NCI-H524 (cell line): ENCODE measurements at places on chromosomes 7 and 10.

DNA sequence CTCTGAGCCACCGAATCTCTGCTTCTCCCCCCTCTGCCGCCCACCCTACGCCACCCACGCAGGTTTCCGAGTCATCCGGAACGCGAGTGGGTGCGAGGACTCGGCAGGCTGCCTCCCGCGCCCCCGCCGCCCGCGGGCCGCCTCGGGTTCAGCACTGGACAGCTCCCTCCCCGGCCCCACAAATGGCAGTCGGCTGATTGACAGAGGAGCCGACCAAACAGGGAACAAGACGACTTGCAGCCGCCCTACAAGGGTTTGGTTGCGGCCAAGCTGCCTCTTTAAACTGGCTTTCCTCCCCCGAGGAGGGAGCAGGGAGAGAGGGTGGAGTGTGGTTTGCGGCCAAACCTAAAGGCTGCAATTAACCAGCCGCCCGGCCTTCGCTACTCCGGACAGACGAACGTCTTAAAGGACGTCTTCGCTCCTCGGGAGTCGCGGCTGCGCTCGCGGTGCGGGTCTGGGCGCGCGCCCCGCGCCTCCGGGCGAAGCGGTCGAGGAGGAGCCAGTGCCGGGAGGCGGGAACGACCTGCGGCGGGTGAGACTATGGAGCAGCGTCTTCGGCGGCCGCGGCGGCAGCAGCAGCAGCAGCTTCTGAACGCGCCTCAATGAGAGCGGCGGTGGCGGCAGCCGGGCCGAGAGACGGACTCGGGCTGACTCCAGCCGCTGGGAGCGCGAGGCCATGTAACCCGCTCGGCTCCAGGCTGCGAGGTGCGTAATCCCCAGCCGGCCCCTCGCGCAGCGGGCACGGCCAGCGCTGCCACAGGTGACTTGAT, at the start of gene GPR158:
Gene GPR158, plus strand, starts transcription at position 541 of the 770 bp plus-strand sequence. CDS start 420 bp downstream, outside the sequence.
- DNase-seq = peak; percentile 57

DNA sequence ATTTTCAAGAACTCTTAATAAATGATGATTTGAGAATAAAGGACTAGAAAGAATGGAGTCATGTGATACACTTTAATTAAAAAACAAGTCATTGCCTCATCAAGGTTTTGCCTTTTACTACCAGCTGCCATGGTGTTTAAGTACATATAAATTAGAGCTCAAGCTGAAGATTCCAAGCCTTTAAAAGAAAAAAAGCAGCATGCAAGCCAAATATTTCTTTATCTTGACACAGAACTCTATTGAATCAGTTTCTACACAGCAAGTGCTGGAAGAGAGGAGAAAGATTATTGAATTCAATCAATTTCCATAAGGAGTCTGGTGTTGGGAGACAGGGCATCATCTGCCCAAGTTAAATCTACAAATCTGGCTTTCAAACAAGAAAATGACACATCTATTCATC, 347.9 kb downstream of the WDR11 start:
- no peak for DNase-seq

- no peak for DNase-seq
These were observed 91.6 kb downstream of the COBL start for GRCh38 chr7:51224811-51225595.

DNA sequence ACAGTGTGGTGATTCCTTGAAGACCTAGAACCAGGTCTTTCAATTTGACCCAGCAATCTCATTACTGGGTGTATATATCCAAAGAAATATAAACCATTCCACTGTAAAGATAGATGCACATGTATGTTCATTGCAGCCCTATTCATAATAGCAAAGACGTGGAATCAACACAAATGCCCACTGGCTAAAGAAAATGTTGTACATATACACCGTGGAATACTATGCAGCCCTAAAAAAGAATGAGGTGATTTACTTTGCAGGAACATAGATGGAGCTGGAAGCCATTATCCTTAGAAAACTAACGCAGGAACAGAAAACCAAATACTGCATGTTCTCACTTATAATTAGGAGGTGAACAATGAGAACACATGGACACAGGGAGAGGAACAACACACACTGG, 278.0 kb upstream of the KCND2 start:
- DNase-seq = no peak

DNA sequence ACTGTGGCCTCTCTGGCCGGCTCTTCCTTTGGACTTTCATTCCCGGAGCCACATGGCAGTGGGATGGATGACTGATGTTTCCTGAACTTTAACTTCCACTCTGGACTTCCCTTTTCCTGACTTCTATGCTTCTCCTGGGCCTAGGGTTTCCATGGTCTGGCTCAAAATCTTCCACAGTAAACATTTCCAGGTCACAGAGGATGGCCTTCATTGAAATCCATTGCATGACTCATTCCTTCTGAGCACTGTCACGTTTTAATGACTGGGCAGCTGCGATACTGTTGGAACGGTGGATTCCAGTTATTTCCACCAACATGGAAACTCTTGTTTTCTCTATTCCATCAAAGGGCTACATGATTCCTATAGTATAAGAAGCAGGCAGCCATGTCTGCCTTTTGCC, 24.4 kb upstream of the ZNF273 start:
- no peak for DNase-seq

DNA sequence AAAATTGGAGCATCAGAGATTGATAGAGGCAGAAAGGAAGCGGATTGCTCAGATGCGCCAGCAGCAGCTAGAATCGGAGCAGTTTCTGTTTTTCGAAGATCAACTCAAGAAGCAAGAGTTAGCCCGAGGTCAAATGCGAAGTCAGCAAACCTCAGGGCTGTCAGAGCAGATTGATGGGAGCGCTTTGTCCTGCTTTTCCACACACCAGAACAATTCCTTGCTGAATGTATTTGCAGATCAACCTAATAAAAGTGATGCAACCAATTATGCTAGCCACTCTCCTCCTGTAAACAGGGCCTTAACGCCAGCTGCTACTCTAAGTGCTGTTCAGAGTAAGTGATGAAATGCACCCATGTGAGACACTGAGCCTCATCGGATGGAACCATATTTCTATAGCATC, 33.1 kb downstream of the STAMBPL1 start:
- DNase-seq = peak; percentile 12

GRCh38 chr10:29532256-29532878, 102.4 kb downstream of the SVIL start:
- no peak for DNase-seq

DNA sequence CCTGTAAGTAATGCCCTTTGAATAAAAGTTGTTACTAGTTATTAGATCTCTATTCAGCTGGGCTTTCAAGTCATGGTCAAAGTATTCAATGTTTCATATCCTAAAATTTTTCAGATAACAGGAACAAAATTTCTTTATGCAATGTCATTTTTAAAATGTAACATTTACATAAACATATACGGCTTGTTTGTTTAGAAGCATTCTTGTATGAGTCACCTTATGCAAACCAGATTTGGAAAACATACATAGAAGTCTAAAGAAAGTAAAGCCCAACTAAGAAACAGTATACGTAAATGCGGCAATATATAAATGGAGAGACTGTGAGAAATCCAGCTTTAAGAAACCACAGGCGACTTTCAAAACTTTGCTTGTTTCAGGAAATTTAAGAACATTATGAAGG, 10.5 kb downstream of the TMEM168 start:
- no peak for DNase-seq

- DNase-seq = no peak
These were observed 82.3 kb downstream of the INPP5A start for GRCh38 chr10:132619927-132620326.

DNA sequence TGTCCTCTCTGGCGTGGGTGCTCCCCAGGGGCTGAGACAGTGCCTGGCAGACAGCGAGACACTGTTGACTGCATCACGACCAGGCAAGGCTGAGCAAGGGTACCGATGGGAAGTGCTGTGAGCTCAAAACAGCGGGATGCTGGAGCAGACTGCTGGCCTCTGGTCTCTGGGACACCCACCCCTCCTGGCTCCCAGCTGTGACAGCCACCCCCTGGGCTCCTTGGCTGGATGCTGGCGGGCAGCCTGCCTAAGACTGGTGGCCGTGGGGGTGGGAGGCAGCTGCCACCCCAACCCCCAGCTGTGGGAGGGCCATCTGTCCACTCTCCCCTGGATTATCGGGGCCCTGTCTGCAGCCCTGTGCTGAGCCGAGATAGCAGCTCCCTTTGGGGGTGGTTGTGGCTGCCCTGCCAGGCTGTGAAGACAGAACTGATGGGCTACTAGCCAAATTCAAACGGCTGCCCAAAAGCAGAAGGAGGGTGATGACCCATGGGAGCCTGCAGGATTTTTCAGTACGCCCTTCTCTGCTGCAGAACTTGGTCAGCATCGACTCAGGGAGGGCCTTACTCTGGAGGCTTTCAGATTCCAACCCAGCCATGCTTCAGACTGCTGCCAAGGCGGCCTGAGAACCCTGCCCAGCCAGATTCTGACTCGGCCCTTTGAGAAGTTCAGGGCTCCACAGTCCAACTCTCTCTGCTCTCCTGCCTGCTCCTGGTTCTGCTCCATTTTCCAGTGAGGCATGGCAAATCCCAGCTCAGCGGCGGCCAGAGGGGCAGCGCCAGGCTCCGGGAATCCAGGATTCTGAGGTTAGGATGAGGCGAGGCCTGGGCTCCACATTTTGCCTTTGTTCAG, 125.3 kb downstream of the NEURL1 start:
- DNase-seq = peak; percentile 55

- DNase-seq = no peak
These were observed 51.5 kb downstream of the CCDC71L start for GRCh38 chr7:106609416-106609815.

- no peak for DNase-seq
These were observed 4.2 kb downstream of the LRRC27 start for GRCh38 chr10:132336064-132336746.

DNA sequence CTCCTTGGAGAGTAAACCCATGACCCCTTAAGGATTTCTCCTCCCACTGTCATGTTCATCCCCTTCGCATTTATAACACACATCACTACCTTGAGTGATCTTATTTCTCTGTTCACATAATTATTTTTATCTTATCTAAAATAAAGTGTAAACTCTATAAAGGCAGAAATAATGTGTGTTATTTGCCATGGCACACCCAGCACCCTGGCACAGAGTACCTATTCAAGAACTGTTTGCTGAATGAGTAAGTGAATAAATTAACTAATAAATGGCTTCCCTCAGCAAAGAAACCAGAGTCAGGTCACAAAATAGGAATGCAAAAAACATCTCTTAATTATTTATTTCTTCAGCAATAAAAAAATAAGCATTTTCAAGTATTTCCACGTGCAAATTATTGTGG, 330.3 kb upstream of the GHITM start:
- no peak for DNase-seq

DNA sequence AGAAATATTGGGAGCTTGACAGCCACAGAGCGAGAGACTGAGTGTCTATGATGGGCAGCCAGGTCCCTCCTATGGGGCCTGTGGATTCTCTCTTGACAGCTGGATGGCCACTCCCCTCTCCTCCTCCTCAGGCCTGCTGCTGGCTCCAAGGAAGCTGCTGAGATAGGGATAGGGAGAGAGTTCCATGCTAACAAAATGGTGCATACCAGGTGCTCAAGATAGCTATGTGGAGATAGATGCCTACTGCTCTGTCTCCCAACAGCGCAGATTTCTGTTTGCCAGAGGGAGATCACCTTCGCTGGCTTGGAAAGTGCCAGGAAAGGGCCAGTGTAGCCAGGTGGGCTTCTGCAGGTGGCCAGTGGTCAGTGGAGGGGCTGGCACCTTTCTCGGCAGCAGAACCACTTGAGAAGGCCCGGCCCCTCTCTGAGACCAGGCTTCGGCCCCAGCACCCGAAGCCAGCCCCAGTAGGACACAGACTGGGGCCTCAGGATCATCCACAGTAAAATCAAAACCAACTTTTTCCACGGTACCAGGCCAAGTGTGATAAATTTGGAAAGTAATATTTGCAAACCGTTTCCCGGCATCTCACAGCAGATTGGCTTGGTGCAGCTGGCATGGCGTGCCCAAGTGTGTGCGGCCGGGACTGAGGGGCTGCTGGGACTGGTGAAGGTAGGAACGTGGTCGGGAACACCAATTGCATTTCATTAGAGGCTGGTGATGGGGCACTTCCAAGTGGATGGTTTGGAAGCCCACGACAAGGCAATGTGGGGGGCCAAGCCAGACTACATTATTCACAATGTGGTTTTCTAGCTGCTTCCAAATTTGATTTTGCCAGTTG, 139.6 kb downstream of the PTPN20 start:
- DNase-seq = no peak

- DNase-seq = no peak
These were observed 21.7 kb downstream of the HIBADH start for GRCh38 chr7:27640884-27641574.

- DNase-seq = no peak
These were observed 67.8 kb downstream of the WDR37 start for GRCh38 chr10:1123972-1124371.

DNA sequence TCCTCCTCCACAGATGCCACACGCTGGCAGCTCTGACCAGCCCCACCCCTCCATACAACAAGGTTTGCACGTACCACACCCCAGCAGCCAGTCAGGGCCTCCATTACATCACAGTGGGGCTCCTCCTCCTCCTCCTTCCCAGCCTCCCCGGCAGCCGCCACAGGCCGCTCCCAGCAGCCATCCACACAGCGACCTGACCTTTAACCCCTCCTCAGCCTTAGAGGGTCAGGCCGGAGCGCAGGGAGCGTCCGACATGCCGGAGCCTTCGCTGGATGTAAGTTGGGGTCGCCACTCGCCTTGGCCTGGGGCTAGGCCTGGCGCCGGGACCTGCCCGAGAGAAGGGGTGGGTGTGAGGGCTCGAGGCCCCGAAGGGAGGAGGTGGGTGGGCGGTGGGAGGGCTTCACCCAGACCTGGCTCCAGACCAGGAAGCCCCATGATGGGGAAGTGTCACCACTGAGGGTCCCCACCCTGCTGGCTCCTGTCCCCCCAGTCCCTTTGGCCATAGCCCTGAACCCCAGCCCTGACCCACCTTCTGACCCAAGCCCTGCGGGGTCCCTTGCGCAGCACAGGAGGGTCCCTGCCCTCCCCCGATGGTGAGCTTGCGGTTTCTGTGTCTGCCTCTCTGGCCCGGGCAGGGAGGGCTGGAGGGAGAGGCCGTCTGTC, 36.2 kb upstream of the PPIF start:
- no peak for DNase-seq

DNA sequence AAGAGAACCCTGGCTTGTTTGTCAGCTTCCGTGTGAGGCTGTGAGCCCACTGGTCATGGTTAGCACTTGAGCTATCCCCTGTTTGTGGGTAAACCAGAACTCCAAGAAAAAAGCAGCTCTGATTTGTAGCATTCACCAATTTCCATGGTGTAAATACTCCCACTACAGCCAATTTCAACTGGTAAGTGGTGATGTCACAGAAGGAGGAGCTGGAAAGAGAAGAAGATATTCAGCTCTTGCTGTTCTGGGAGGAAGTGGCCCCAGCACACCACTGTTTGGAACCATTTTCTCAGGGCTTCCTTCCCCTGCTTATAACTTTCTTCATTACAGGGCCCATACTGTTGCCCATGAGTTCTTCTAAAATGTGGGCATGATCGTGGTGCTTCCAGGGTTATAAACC, 500.1 kb upstream of the ZMIZ1 start:
- no peak for DNase-seq

- no peak for DNase-seq
These were observed 87.0 kb downstream of the SUGCT start for GRCh38 chr7:40221836-40222235.

GRCh38 chr7:18429547-18429946, 66.0 kb upstream of the HDAC9 start:
- DNase-seq = no peak
